Stimulated activated CD4-positive, alpha-beta T cell treated with anti-CD3 and anti-CD28 coated beads, Interleukin-15, amount 100 ng/mL, for 1 hour (primary cell): ENCODE measurements at places on chromosomes 1 and 21.

GRCh38 chr1:12478612-12478985 lies 139.4 kb downstream of the DHRS3 start:
- no peak for DNase-seq

DNA sequence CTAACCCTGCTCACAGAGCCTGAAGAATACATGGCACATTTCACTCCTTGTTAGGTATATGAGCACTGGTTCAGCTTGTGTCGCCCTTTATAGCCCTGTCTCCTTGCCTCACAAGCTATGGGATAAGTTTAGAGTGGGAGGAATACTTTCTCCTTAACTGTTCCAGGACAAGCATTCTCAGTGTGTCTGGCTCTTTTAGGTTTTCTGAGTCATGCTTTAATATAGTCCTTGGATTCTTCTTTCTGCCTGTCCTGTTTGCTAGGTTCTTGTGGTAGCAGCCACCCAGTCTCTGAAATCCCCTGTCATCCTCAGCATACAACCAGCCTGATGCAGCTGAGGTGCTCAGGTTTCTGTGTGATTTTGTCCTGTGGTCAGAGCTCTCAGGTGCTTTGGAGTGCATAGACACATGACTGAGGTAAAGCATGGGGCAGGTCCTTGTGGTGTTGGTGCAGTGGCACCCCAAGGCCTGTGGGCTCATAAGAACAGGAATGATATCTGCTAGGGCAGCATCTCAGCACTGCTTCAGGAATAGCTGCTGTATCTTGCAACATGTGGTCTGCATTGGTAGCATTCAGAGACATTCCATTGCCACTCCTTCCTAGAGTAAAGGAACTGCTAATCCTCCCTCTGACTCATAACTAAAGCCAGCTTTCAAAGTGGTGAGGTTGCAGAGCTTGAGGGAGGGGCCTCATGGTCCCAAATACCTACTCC lies 14.2 kb upstream of the CASQ2 start:
- DNase-seq, result no peak

GRCh38 chr21:38780879-38781278 lies 24.9 kb upstream of the ETS2 start:
- DNase-seq, result no peak

GRCh38 chr1:228276174-228276831 lies 68.5 kb downstream of the OBSCN start:
- DNase-seq, result no peak

GRCh38 chr1:208988811-208989222 lies 594.7 kb upstream of the CAMK1G start:
- no peak for DNase-seq

GRCh38 chr1:112169517-112169916 lies 180.0 kb upstream of the KCND3 start:
- no peak for DNase-seq

GRCh38 chr1:241424480-241424971 lies 67.5 kb upstream of the RGS7 start:
- no peak for DNase-seq

GRCh38 chr1:225737161-225737560 lies 40.5 kb upstream of the SRP9 start:
- DNase-seq, result no peak

DNA sequence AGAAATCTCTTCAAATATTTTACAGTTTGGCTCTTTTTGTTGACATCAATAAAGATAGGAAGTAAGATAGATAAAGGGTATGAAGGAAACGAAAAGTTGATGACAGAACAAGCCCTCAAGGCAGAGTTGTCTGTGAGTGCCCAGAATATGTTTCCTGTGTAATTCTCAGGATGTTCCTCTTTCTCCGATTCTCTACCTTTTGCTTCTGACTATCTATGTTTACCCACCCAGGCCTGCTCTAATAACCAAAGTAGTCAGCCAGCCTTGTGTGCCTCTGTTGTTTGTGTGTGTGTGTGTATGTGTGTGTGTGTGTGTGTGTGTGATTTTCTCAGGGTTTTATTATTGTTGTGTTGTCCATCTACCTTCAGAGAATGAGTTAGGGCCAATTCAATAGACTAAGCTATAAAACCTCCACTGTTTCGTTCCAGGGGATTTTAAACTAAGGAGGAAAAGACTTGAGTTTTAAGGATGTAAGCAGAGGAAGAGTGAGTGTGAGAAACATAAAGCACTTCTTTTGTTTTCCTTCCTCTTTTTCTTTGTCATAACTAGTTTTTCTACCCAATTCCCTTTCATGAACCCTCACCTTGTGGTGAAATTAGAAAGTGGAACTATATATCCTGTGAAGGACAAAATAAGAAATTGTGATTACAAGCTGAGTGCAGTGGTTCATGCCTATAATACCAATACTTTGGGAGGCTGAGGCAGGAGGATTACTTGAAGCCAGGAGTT lies 627.4 kb upstream of the NR5A2 start:
- no peak for DNase-seq

- no peak for DNase-seq
These were observed 808.7 kb downstream of the NCAM2 start for GRCh38 chr21:21806711-21807597.

DNA sequence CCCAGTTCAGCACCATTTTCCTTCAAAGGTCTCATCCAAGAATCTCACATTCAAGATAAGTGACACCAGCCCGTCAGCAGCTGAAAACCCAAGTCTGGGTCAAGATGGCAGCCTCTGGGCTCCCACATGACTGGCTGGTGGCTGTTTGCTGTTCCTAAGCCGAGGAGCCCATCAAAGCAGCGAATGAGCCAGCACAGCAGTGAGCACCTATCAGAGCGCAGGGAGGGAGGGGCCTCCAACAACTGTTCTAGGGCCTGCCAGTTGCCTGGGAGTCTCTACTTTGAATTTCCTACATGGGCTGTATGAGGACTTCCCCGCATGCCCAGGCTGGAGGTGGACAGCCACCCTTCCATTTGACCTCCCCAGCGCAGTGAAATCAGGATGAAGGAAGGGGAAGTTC lies 102.7 kb downstream of the ADARB1 start:
- DNase-seq, result no peak

DNA sequence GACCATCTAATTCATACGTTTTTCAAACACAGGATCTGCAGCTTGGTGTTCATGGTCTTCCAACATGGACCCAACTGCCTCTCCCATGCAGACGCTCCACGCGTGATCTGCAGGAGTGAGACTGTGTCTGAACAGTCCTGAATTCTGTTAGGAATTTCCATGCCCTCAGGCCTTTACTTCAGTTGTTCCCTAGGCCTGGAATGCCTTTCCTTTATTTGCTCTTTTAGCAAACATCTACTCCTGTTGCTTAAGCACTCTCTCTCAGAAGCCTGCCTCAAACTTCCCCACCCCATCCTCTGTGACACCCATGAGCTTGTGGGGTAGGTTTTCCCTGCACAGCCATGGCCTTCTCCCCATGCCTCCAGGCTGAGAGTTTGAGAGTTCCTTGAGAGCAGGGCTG lies 73.7 kb downstream of the DMRTB1 start:
- no peak for DNase-seq

DNA sequence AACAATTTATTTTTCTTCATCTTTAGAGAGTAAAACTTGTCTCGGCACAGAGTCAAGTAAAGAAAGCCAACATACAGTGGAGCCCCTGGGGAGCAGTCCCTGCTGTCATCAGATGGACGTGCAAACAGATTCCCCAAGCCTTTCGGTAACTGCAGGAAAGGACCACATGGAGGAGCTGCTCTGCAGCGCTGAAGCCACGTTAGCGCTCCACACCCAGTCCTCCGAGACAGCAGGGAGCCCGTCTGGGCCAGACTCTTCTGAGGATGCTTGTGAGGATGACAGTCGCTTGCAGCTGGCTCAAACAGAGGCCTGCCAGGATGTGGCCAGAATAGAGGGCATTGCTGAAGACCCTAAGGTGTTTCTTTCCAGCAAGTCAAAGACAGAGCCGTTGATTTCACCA lies 77.1 kb upstream of the SCCPDH start:
- no peak for DNase-seq

DNA sequence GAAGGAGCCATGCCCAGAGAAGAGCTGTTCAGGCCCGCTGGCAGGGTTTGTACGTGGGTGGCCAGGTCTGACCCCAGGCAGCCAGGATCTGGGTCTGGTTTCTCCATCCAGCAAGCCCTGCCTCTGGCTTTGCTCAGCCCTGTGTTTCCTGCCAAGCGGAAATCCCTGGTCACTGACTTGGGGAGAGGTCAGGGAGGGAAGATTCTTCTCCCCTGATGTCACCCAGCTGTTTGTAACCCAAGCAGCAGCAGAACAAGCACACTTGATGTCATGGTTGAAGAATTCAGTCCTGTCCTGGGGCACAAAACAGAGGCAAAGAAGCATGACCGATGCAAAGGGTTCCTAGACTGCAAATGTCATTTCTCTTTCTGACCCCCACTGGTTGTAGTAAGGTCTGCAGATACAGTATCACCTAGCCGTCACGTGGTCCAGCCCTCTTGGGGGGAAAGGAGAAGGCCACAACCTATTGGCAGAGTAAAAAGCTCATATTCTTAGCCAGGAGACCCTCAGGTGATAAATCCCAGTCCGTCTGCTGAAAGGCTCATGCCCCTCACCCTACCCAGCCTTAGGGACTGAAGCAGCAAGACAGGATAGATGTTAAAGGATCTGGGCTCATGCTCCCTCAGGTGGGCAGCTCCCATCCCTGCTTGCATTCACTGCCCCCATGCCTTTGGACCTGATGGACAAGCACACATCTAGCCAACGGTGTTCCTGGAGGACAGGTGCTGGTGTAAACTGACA lies 120.9 kb downstream of the SYT2 start:
- no peak for DNase-seq

- no peak for DNase-seq
These were observed 99.9 kb downstream of the ROR1 start for GRCh38 chr1:63873751-63874150.

GRCh38 chr1:169092399-169092798 lies 14.1 kb upstream of the ATP1B1 start:
- no peak for DNase-seq
